GM06990 (cell line): ENCODE measurements at places on chromosomes 3 and 15.

- DNase-seq: no peak
These were observed 54.3 kb upstream of the SEC61A1 start for GRCh38 chr3:127997961-127998360.

DNA sequence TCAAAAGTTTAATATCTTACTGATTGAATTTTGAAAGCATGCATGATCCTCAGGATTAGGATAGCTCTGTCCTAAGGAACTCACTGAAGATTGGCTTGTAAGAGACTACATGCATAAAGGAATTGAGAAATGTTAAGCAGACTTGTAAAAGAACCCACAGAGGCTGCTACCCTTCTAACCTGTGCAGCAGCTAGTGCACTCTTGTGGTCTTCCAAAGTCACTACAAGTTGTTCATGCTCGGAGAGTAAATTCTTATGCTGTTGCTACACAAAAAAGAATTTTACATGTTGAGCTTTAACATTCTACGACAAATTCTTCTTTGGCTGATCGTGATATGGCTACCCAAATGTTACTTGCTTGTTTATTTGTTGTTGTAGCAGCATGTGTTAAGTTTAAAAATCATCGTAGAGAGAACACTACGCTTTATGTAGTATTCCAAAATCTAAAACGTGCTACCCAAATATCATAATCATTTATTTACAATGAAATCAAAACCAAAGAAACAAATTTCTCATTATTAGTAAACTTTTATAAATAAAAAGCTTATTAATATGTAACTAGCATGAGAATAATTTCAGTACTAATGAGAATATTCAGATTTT lies 55.0 kb downstream of the GOLIM4 start:
- no peak for DNase-seq

DNA sequence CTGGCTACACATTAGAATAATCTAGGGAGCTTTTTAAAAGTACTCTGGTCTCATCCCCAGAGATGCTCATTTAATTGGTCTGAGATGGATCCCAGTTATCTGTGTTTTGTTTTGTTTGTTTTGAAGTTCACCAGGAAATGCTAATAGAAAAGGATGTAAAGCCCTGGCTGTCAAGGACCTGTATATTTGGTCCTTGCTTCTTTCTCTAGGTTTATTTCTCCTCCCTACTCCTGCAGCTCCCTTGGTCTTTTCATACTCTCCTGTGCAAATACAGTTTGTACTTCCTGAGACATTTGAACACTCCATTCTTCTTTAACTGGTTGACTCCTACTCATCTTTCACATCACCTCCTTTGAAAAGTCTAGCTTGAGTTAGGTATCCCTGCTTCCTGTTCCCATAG lies 3.3 kb downstream of the PIK3CA start:
- no peak for DNase-seq

GRCh38 chr15:43498990-43499389 lies 6.0 kb upstream of the TP53BP1 start:
- DNase-seq: no peak

- peak; percentile 76 for DNase-seq
These were observed 468 bp downstream of the UBP1 start for GRCh38 chr3:33439546-33440327.

- DNase-seq: no peak
These were observed 16.2 kb upstream of the MAGEF1 start for GRCh38 chr3:184728010-184728527.

- peak; percentile 76 for DNase-seq
These were observed at the start of gene DLEC1 for GRCh38 chr3:38039101-38039898. Gene DLEC1 (plus strand): TSS chr3:38039208. CDS start chr3:38039226, 18 bp downstream.

DNA sequence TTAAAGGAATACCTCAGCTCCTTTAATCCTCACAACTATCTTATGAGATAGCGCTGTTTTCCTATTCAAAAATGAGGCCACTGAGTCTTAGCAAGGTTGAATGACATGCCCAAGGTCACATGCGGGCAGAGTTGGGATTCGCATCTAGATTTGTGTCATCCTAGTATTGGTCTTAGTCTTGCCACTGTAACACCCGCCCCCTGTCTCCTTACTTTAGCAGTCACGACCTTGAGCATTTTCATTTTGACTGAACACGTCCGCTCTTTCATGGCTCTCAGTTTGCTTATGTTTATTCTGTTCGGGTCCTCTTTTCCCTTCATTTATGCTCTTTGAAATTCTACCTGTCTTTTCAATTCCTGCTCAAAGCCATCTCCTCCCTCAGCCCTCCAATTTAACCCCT lies 112.5 kb upstream of the CADPS start:
- DNase-seq: no peak

- DNase-seq: no peak
These were observed 197.1 kb upstream of the TLE3 start for GRCh38 chr15:70294731-70295305.

- no peak for DNase-seq
These were observed 9.8 kb upstream of the TXNRD3 start for GRCh38 chr3:126664591-126665214.

GRCh38 chr3:161096771-161097367 lies 8.3 kb downstream of the B3GALNT1 start:
- no peak for DNase-seq

DNA sequence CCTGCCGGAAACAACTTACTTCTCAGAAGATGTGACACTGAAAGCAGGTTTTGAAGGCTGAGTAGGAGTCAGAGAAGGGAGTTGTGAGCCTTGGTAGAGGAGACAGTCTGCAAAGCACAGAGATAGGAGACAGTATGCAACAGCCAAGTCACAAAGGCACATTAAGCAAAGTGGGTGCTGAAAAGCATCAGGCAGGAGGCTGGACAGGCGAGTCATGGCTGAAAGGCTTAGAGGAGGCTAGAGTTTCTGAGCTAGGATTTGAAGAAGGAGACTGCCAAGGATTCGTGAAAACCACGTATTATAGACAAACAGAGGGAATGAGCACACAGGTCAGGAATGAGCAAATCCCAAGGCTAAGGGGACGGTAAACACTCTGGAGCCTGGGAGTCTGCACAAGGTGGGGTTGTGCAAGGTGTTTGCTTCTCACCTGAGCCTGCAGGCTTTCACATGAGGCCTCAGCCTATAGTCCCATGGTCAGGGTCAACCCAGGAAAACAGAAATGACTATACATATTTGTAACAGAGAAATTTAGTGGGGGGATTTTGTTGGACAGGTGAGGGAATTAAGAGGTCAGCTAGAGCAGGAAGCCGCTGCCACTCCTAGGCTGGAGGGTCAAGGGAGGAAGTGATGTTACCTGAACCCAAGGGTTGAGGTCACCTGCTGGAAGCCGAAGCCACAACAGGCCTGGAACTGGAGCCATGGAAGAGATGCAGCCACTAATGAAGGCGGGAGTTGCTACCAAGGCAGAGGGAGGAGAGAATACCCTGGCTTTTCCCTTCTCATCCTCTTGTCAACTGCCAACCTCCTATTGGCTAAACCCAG lies 23.1 kb upstream of the TRIM71 start:
- DNase-seq: no peak

DNA sequence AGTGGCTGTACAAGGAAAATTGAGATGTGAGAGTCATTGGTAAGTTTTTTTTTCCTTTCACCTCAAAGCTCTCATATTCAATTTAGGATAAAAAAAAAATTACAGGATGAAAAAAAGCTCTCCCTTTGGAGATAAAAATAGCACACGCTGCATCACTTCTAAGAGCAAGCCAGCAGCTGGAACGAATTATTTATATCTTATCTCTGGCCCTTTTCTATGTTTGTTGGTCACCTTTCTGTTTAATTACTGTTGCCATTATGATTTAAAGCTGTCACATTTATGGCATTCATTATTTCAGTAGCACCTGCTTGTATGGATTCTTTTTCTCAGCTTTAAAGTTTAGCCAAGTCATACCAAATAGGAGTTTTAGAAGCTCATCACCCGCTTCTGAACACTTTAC lies 171.6 kb upstream of the PDZRN3 start:
- no peak for DNase-seq

DNA sequence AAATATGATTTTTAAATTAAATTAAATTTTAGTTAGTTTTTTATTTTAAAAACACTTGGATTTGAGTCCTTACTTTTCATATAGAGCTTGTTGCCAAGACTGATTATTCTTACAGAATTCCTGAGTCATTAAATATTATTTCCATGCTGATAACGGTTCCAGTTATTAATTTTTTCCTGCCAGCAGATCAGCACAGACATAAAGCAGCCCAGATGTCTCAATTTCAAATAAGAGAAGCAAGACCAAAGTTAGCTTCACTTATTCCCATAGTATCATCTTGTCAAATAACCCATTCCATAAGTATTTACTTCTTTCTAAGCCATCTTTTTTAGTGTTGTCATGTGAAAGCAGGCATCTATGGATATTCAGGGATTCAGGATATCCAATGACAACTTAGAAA lies 75.3 kb downstream of the SSR3 start:
- DNase-seq: no peak

GRCh38 chr3:71650372-71650771 lies 66.8 kb upstream of the FOXP1 start:
- no peak for DNase-seq

DNA sequence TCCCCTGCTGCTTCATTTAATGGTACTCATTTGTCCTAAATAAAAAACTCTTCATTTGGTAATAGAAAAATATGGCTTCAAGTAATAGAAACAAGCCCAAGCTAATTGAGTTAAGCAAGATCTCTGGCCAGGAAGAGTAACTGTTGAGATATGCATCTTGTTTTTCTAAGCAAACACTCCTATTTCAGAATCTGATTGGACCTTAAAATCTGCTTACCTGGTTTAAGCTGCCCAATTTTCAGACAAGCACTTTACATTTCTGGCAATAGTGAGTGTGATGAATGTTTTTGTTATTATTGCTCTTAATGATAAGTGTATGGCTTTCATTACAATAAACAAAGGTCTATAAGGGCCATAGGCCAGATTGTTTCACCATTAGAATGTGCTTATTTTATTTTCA lies 86.2 kb downstream of the CMSS1 start:
- DNase-seq: no peak

GRCh38 chr15:63509955-63510940 lies 5.9 kb downstream of the USP3 start:
- DNase-seq: no peak

DNA sequence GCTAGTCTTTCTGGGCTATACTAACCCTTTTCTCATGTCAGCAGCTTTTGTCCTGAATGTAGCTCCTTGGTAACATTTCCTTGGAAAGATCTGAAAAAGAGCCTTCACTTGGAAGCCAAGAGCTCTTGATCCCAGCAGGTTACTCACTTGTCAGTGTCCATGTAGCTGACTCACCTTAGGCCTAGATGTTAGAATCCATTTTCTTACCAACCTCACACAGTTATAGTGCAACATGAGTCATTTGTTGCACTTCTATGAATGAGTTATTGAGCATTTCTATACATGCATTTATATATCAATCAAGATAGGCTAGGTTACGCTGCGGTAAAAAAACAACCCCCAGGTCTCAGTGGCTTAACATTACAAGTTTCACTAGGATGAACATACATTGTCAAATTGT lies 106.8 kb upstream of the SLC7A14 start:
- DNase-seq: no peak

- no peak for DNase-seq
These were observed 105.4 kb downstream of the SCAPER start for GRCh38 chr15:76799760-76800159.

DNA sequence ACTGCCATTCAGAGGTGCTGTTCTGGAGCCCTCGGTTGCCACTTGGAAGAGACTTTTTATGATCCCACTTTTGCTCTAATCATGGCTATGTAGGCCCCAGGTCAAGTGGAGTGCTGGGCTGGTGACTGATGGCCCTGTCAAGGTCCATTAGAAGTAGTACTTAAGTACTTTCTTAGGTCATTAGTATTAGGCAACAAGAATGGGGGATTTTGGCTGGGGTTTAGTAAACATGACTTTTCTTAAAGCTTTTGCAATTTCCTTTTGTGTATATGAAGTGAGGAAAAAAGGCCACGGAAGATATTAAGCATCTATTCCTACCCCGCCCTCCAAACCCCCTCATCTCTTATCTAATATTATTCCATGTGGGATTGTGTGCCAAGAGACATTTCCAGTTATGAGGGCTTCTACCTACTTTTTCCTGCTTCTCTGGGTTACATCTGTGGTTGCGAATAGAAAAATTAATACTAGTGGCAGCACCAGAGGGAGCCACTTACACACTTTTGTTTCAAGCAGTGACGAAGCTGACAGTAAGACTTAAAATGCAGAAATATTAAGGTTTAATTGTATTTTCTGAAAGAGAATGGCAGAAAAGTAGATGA lies 13.9 kb downstream of the NLGN1 start:
- no peak for DNase-seq

DNA sequence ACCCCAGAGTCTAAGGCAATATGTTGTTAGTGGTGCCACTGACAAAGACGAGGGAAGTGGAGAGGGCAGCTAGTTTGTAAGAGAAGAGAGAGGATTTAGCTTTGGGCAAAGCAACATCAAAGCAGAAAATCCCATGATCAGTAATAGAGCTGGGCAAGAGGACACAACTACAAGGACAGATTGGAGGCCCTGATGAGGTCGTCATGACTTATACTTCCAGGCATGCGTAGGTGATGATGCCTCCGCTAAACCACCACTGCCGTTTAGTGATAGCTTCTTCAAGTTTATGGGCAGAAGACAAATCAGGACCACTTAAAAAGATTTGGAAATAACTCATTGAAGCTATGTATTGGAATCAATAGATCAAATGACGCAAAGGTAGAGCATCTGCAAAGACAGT lies 2.6 kb downstream of the HRG start:
- no peak for DNase-seq

GRCh38 chr3:84318273-84318809 lies 640.4 kb upstream of the CADM2 start:
- DNase-seq: no peak

DNA sequence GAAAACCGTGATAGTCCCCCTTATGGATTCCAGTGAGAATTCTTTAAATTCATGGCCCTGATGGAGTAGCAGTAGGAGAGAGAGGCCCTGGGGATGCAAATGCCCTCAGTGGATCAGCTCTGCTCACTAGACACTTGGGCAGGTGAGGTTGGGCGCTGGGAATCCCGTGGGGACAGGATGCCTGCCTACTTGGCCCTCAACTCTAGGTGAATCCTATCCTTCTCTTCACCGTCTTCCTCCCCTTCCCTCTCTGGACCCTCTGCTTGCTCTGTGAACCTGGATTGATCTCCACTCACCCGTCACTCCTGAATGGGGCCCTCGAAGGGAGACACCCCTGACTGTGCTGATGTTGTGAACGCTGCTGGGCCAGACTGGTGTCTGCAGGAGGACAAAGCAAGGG lies 77.4 kb downstream of the SEC22A start:
- DNase-seq: no peak

DNA sequence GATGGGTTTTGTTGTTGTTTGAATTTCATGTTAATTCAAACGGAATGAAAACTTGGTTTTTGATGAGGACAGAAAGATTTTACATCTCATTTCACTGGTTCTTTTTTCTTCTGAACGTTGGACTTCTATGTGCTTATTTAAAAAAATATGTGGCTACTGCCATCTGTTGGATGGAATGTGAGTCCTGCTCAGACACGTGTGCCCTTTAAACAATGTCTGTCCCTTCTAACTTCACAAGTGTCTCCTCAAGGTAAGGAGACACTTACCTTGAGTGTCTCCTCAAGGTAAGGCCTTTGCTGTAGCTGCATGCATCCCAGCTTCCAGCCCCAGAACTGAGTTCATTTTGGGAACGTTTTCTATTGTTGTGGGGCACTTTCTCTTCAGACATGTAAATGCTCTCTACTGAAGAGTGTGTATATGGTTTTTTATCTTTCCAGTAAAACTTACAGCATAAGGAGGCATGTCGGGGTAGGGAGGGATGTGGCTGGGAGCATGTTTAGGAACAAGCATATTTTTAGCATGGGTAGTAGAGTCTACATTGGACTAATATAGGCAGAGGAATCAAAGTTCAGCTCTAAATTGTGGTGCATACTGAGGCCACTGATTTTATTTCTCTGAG lies 63.1 kb upstream of the UBE3A start:
- DNase-seq: no peak
